CD4-positive, CD25-positive, alpha-beta regulatory T cell (primary cell): ENCODE measurements at places on chromosomes 2 and 18. TPM values are rescaled to one million over a fixed set of nuclear protein-coding genes. Genes with fewer than 3 reads are reported as not detected.

GRCh38 chr18:60279391-60279790 lies 93.2 kb downstream of the MC4R start:
- no peak overlapping the region for H3K4me3 ChIP-seq
- H3K36me3 ChIP-seq, result no peaks in the 10 kb centered on the region

DNA sequence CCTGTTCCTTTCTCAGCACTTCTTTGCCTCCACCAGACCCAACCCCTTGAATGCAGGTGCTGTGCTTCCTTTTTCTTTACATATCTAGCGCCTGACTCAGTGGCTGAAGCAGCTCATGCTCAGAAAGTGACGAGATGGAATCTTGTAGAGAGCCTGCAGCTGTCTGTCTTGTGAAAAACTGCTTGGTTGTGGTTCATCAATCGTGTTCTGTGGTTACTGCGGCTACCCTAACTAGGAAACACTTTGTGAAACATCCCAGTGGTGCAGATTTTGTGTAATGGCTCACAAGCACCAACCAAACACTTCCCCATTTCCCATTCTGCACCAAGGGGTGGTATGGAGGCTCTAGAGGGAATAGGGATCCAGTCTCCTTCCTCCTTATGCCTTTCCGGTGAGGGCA lies 307.2 kb upstream of the MMADHC start:
- H3K27ac ChIP-seq, result no peak overlapping the region
- no peaks in the 10 kb centered on the region for H3K27me3 ChIP-seq
- H3K36me3 ChIP-seq, result no peaks in the 10 kb centered on the region
- no peaks in the 10 kb centered on the region for H3K4me1 ChIP-seq
- DNase-seq, result no peak

DNA sequence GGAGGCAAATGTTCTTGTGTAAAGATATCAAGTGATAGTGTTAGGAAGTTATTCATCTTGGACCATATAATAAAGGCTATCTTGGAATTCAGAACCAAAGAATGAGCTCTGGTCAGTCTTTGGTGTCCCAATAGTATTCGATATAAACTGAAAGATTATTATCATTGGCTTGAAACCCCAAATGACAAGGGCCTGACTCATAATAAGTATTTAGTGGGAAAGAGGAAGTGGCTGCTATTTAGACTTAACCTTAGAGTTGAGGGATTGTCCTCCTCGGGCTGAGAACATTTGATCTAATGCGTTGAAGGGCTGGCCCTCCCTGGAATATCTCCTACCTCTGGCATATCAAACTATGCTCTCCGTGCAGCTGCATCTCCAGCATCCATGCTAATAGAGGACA lies 67.5 kb downstream of the CDH20 start:
- no peaks in the 10 kb centered on the region for H3K36me3 ChIP-seq
- no peaks in the 10 kb centered on the region for H3K4me1 ChIP-seq
- no peak overlapping the region for H3K27ac ChIP-seq
- H3K4me3 ChIP-seq, result no peak overlapping the region
- no peak for DNase-seq

GRCh38 chr2:18525236-18525635 lies 35.2 kb downstream of the RDH14 start:
- no peak overlapping the region for H3K4me3 ChIP-seq
- H3K4me1 ChIP-seq, result no peaks in the 10 kb centered on the region
- H3K36me3 ChIP-seq, result no peaks in the 10 kb centered on the region
- no peaks in the 10 kb centered on the region for H3K27me3 ChIP-seq

Gene CRYGD
- not detected for polyA plus RNA-seq

Gene SPHKAP
- not detected for polyA plus RNA-seq

Gene RHOB
- polyA plus RNA-seq, result 0.69 TPM

Gene MFSD6
- 25.1 TPM for polyA plus RNA-seq
